Hepatocyte (in vitro differentiated cells): ENCODE measurements at places on chromosomes 5 and 9. TPM values are rescaled to one million over a fixed set of nuclear protein-coding genes. Genes with fewer than 3 reads are reported as not detected.
A peak's percentile ranks its signal among the peaks of the same experiment; 100 is the strongest.

The GPR150 gene
- polyA plus RNA-seq = 1.0 and 1.3 TPM in 2 replicates

- H3K4me1 ChIP-seq = no peaks in the 10 kb centered on the region
- no peaks in the 10 kb centered on the region for H3K27me3 ChIP-seq
- H3K27ac ChIP-seq = peak overlapping the region; percentile 7
- H3K36me3 ChIP-seq = no peaks in the 10 kb centered on the region
Observed at GRCh38 chr5:51518607-51519006, 135.4 kb downstream of the ISL1 start.

DNA sequence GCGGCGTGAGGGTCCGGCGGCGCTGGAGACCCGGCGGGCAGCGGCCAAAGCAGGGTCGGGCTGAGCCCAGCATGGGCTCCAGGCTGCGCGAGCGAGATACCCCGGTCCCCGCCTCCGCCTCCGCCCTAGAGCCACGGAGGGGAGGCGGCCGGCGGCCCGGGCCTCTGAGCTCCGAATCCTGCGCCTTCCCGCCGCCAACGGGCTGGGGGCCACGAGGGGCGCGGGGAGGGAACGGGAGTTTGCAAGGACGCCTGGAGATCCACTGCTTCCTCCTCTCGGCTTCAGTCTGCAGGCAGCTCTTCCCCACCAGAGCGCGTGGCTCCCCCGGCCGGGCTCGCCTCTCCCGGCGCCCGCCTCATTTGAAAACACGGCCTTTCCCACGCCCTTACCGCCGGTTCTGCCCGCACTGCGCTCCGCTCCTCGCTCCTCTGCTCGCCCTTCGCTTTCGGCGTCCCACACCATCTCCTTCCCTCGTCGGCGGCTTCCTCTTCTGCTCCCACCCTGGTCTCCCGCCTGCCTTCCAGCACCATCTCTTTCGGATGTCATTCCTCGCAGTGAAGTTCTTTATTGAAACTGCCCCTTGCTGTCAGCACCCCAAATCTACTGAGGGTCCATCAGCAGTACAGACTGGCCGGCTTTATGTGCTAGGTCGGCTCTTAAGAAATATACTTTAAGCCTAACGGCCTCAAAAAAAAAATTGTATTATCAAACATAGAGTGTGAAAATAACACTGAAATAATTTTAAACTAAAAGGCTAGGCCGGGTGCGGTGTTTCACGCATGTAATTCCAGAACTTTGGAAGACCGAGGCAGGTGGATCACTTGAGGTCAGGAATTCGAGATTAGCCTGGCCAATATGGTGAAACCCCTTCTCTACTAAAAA is 105.0 kb upstream of the FAM120A start:
- DNase-seq = peak; percentile 27
- peak overlapping the region; percentile 39 for H3K4me3 ChIP-seq

DNA sequence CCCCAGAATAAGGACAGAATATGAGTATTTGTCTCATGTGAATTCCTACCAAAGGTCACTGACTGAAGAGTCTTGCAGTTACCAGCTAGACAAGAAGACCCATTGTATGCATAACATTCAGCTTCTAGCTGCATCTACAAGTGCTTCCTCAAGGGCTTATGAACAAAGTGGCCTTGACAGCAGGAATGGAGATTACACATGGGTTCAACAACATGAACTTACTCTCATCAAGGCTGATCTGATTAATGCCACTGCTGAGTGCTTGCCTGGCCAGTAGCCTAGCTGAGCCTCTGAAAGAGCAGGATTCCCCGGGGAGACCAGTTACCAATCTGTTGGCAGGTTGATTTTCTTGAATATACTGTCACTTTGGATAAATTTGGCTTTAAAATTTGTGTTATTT is 76.7 kb upstream of the CHD1 start:
- DNase-seq = no peak
- H3K27ac ChIP-seq = no peak overlapping the region
- no peaks in the 10 kb centered on the region for H3K4me1 ChIP-seq
- H3K27me3 ChIP-seq = no peaks in the 10 kb centered on the region
- no peak overlapping the region for H3K4me3 ChIP-seq
- H3K36me3 ChIP-seq = no peaks in the 10 kb centered on the region

- H3K4me1 ChIP-seq = peaks cover 8% of the 10 kb centered on the region
- peak overlapping the region; percentile 67 for H3K27ac ChIP-seq
- H3K27me3 ChIP-seq = no peaks in the 10 kb centered on the region
- no peak overlapping the region for H3K4me3 ChIP-seq
Observed at GRCh38 chr9:114400772-114401171, 13.0 kb upstream of the AKNA start.

GRCh38 chr5:37789991-37790390 is 49.9 kb downstream of the GDNF start:
- H3K27me3 ChIP-seq = no peaks in the 10 kb centered on the region
- no peaks in the 10 kb centered on the region for H3K4me1 ChIP-seq
- no peak for DNase-seq

GRCh38 chr5:20486826-20487225 is 498.8 kb upstream of the CDH18 start:
- H3K27ac ChIP-seq = no peak overlapping the region
- no peaks in the 10 kb centered on the region for H3K36me3 ChIP-seq
- no peaks in the 10 kb centered on the region for H3K4me1 ChIP-seq
- H3K4me3 ChIP-seq = no peak overlapping the region
